Panc1 (cell line): ENCODE measurements at places on chromosomes 7 and 10.

DNA sequence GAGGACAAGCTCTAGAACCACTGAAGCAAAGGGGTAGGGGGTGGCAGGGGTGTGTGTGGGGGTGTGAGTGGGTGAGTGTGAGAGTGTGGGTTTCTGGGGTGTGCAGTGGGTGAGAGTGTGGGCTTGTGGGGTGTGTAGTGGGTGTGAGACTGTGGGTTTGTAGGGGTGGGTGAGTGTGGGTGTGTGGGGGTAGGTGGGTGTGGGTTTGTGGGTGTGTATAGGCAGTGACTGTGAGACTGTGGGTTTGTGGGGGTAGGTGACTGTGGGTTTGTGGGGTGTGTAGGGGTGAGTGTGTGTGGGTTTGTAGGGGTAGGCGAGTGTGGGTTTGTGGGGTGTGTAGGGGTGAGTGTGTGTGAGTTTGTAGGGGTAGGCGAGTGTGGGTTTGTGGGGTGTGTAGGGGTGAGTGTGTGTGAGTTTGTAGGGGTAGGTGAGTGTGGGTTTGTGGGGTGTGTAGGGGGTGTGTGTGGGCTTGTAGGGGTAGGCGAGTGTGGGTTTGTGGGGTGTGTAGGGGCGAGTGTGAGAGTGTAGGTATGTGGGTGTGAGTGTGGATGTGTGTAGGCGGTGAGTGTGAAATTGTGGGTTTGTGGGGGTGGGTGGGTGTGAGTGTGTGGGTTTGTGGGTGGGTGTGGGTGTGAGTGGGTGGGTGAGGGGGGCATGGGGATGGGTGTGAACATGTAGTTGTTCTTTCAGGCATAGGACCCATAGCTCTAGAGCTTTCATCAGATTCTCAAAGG lies 8.8 kb downstream of the NOS3 start:
- DNase-seq, result no peak

DNA sequence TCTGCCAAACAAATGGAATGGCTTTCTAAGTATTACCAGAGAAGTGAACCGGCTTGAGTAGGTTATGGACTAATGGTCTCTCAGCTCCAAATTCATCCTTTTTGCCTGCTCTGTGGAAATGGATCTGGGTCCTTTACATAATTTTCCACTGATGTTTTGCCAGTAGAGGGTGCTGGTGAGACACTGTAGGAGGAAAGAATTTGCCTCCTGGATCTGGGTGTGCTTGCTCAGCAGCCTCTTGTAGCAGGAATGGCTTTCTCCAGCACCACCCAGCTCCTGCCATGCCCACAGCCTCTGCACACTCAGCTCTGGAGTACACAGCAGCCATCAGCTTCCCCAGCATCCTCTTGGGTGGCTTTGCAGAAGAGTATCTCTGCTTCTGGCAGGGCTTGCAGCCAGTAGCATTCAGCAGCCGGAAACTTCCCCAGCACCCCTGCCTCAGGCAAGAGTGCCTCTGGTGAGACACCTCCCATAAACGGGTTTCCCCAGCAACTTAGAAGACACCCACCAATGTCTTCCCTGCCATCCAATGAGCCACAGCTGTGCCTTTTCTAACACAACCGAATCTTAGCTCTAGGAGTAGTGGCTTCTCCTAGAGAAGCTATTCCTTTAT lies 235.0 kb upstream of the PLPP4 start:
- DNase-seq, result peak; percentile 32

- DNase-seq, result peak; percentile 65
Measured at GRCh38 chr7:102404005-102404861, 8.1 kb downstream of the PRKRIP1 start.

DNA sequence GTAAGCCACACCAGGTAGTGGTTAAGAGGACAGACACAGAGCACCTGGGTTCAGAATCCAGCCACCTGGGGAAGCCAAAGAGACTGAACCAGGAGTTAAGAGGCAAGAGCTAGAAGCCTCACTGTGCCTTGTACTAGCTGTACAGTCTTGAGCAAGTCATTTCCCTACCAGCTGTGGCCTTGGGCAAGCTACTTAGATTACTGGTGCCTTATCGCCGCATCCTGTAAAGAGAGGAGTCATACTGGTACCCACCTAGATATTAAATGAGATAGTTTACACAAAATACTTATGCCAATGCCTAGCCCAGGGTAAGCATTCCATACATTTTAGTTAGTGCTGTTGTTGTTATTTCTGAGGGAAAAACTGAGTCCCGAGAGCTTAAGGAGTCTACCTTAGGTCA lies 47.7 kb downstream of the HABP2 start:
- DNase-seq, result no peak

- DNase-seq, result no peak
Measured at GRCh38 chr7:39504963-39505362, 61.2 kb upstream of the YAE1 start.

DNA sequence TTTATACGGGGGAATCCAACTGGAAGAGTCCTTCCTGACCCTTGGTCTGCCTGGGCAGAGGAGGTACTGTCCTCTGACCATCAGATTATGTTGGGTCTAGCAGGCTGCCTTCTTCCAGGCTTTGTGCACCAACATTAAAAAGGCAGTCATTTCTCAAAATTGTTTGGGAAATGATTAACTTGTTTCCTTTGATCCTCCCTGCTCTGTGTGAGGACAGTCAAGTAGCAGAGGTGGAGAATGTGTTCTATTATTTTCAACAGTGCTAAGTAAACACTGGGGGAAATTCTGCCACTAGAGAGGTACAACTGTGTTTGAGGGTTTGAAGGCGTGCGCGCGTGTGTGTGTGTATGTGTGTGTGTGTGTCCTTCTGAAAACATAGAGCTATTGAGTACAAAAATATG lies 20.6 kb downstream of the ACSL5 start:
- DNase-seq, result no peak

GRCh38 chr7:73918926-73919693 lies 58.2 kb downstream of the TMEM270 start:
- no peak for DNase-seq

DNA sequence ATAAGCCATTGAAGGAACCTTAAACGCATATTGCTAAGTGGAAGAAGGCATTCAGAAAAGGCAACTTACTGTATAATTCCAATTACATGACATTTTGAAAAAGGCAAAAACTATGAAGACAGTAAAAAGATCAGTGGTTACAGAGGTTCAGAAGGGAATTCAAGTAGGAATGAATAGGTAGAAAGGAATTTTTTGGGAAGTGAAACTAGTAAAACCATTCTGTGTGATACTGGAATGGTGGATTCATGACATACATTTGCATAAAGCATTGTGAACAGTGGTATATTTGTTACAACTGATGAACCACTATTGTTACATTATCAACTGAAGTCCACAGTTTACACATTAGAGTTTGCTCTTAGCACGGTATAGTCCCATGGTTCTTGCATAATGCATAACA lies 114.2 kb upstream of the GPR22 start:
- DNase-seq, result no peak

GRCh38 chr7:57425969-57426628 lies 23.9 kb upstream of the ZNF716 start:
- no peak for DNase-seq

DNA sequence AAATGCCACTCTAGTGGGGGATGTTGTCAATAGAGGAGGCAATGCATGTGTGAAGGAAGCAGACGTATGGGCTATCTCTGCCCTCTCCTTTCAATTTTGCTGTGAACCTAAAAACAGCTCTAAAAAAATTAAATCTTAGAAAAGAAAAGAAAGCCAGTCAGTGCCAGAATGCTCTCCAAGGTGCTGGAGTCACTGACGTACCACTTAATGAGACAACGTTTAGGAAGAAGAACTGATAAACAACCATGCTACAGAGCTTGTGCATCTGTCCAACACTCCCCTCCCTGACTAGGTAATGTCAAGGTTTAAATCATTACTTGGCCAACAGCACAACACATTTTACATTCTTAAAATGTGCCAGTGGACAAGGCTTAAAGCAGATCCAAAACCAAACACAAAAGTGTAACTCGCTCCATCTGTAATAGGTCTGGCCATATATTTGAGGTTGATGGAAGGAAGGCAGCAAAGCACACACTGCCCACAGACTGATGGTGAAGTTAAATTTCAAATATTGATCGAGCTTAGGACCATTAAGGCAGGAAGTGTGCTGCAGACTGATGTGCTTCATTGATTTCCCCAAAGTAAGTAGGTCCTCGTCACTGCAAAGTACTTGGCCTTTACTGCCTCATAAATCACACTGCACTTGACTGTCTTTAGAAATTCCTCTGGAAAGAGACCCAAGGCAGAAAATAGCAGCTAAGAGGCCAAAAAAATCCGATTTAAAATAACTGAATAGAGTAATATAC lies 15.5 kb downstream of the ARMH3 start:
- DNase-seq, result no peak

GRCh38 chr10:4240608-4241197 lies 455.7 kb upstream of the KLF6 start:
- DNase-seq, result peak; percentile 33

- peak; percentile 66 for DNase-seq
Measured at GRCh38 chr10:97861097-97861750, 11.6 kb downstream of the GOLGA7B start.

DNA sequence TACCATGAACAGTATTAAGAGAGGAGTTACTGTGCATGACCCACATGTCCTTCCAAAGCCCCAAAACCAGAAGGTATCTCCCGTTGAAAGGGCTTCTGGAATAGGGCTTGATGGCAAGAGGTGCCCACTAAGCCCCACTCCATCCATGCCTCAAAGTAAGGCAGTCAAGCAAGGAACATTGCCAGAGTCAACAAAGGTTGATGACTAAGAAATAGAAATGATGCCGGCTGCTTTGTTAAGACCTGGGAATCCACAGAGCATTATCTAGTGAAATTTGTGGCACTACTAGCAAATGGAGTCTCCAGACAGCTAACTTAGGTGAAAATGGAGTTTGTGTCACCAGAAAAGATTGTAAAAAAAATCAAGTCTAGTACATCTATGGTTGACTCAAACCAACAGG lies 6.2 kb downstream of the SFR1 start:
- no peak for DNase-seq

- no peak for DNase-seq
Measured at GRCh38 chr10:997266-998022, 9.2 kb downstream of the GTPBP4 start.

DNA sequence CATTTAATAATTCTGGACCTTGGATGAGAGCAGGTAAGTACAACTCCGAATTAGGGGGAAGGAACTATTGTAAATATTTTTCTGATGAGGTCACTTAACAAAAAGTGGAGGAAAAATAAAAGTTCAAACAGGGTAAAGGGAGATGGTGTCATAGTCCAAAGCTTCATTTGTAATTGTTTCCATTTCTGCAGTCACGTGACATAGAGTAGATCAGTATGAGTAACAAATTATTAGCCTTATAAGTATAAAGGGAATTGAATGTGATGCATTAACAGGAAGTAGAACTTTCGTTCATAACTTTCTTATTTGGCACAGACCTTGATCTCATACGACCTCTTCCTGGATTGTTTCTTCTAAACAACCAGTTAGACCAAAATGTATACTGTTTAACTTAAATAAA lies 347.2 kb upstream of the TPK1 start:
- DNase-seq, result no peak
